Heart right ventricle (tissue), 16 donors: ENCODE measurements at places on chromosomes 4 and X. TPM values are rescaled to one million over a fixed set of nuclear protein-coding genes. Genes with fewer than 3 reads are reported as not detected.

- no peak for DNase-seq
These were observed 13.0 kb downstream of the FGD1 start for GRCh38 chrX:54482839-54483593.

GRCh38 chr4:75081561-75081960, 148.6 kb downstream of the PARM1 start:
- no peak for DNase-seq

DNA sequence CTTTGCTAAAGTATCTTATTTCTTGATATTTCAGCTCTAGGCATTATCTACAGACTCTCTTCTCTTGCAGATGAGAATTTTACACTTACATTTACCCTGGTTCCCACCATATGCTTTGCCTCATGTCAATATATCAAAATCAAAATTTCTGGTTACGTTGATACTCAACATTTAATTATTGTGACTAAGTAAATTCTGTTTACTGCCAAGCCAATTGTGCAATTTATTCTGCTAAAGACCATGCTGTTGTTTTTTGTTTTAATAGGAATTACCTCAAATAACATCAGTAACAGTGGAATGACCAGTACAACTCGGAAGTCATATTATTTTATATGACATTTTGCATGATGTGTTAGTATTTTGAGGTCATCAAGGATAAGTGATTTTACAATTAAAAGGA, 125.5 kb downstream of the IL15 start:
- no peak for DNase-seq

The MRPL1 gene
- 46.2 TPM for polyA plus RNA-seq

DNA sequence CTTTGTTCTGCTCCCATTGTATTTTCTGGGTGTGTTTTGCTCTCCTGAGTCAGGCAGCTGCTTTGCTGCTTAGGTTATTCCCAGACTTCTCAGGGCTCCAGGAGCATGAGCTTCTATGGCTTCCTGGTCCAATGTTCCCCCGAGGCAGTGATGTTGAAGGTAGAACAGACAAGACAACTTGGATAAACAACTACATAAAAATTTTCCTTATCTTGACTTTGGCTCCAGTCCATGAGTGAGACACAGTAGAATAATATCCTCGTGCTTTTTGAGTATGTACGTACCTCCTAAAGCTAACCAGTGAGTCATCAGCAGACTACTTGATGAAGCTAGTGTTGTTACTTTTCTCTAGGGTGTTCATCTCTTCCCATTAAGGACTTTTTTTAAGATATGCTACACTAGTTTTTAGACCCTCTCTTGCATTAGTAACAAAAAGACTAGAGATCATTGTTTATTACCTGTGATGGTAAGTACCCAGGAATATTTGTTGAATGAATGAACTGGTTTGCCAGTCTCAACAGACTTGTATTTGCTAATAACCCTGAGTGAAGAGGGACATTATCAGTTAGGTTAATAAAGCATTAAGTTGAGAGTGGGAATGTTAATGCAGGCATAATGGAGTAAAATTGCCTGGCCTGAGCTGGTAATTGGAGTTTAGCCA, 131.9 kb downstream of the FHIP1A start:
- no peak for DNase-seq

The TRIM60 gene
- not detected for polyA plus RNA-seq

DNA sequence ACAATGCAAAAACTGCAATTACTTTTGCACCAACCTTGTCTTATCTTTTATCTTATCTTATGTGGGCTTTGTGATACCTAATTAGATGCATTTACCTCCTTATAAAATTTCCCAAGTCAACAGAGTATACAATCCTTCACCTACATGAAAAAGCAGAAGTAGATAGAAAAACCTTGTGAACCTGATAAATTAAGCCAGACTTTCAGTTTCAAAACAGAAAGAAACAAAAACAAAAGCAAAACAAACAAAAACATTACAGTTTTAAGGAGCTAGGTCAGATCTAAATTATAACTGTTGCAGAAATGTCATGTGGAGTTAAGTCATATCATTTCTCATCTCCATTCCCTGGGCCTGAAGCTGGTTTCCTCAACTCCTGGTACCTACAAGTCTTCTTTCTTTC, 24.9 kb upstream of the CXXC4 start:
- DNase-seq = no peak
